Umbilical cord (tissue), 2 donors: ENCODE measurements at places on chromosomes 1 and 21. TPM values are rescaled to one million over a fixed set of nuclear protein-coding genes. Genes with fewer than 3 reads are reported as not detected.

GRCh38 chr1:223479718-223480425 lies 86.7 kb downstream of the CCDC185 start:
- no peak for DNase-seq

DNA sequence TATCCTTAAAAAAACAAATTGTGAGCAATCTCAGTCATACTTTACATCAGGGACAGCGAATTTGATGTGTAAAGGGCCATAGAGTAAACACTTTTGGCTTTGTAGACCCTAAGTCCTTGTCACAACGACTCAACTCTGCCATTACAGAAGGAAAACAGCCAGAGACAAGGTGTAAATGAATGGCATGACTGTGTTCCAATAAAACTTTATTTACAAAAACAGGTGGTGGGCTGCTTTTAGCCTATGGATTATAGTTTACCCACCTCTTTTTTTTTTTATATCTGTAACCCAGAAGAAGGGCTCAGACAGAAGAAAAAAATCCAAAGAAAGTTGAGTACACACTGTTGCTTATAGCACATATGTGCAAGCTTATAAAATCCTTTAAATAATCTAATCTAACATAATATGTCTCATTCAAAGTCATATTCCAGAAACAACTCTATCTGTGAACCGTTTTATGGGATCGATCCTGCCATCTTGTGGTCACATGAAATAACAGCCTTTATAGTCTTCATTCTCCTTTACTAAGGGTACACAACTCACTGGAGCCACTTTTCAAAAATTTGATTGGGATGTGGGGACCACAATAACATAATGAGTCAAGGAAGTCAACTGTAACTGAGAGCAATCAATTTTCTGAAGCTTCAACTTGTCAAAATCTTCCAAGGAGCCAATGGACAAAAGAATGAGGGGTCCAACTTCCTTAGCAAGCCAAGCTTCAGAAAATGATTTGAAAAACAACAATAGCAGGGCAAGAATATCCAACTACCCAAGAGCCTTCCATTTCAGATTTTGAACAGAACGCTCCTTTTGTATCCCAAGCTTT lies 142.2 kb upstream of the KRTAP19-8 start:
- peak; percentile 53 for DNase-seq

GRCh38 chr1:226868726-226869125 lies 1.7 kb upstream of the PSEN2 start:
- no peak for DNase-seq

IL19 gene
- not detected for total RNA-seq

DNA sequence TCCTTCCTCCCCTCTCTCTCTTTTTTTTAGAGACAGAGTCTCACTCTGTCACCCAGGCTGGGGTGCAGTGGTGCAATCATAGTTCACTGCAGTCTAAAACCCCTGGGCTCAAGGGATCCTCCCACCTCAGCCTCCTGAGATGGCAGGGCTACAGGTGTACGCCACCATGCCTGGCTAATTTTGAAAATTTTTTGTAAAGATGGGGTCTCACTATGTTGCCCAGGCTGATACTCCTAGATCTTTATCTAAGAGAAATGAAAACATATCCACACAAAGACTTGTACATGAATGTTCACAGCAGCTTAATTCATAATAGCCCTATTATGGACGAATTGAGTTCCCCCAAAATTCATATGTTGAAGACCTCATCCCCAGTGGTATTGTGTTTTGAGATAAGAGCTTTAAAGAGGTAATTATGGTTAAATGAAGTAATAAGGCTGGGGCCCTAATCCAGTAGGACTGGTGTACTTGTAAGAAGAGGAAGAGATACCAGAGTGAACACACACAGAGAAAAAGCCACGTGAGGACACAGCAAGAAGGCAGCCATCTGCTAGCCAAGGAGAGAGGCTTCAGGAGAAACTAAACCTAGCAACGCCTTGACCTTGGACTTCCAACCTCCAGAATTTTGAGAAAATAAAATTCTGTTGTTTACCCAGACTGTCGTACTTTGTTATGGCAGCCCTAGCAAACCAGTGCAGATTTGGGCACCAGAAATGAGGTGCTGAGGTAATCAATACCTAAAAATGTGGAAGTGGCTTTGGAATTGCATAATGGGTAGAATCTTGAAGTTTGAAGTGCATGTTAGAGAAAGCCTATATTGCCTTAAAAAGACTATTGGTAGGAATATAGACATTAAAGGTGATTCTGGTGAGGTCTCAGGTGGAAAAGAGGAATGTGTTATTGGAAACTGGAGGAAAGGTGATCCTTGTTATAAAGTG lies 13.2 kb downstream of the IFNLR1 start:
- DNase-seq: no peak

SEMA6C gene
- total RNA-seq: 4.8 TPM

GRCh38 chr1:234848972-234849649 lies 239.1 kb upstream of the IRF2BP2 start:
- peak; percentile 55 for DNase-seq

DNA sequence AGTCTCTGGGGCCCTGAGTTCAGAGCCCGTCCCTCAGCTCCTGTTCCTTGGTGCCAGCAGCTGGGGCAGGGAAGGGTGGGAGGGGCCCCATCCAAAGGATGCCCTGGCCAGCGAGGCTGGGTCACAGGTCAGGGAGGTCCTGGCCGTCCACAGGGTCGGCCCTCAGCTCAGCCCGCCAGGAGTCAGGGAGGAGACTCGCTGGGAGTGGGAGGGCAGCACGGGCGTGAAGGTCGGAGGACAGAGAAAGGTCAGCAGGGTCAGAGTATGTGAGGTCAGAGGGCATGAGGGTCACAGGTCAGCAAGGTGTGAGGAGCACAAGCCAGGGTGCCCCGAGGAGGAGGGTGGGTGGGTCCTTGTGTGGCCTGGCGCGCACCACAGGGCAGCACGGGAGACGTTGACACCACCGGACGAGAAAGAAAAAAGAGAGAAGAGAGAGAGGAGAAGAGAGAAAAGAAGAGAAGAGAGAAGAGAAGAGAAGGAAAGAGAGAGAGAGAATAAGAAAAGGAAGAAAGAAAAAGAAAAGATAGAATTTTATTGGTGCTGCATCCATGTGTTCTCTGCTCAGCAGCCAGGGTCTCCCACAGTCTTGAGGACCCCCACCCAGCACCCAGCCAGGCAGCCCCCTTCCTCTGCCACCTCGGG lies 7.1 kb downstream of the PERM1 start:
- no peak for DNase-seq

MAP3K21 gene
- 3.6 TPM for total RNA-seq

DNA sequence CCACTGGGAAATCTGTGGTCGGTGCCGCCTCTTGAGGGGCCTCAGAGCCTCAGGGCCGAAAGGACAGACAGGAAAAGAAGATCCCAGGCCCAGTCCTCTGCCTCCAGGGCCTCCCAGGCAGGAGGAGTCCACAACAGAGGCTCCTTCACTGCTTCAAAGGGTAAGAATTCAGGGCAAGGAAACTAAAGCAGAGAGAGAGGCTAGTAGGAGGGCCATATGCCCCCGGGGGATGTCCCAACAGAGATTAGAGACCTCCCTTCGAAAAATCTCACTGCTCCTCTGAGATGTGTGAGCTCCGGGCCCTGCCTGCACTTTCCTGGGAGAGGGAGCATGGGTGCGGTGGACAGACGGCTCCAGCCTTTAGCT lies 465.9 kb downstream of the NPHP4 start:
- DNase-seq: no peak

DNA sequence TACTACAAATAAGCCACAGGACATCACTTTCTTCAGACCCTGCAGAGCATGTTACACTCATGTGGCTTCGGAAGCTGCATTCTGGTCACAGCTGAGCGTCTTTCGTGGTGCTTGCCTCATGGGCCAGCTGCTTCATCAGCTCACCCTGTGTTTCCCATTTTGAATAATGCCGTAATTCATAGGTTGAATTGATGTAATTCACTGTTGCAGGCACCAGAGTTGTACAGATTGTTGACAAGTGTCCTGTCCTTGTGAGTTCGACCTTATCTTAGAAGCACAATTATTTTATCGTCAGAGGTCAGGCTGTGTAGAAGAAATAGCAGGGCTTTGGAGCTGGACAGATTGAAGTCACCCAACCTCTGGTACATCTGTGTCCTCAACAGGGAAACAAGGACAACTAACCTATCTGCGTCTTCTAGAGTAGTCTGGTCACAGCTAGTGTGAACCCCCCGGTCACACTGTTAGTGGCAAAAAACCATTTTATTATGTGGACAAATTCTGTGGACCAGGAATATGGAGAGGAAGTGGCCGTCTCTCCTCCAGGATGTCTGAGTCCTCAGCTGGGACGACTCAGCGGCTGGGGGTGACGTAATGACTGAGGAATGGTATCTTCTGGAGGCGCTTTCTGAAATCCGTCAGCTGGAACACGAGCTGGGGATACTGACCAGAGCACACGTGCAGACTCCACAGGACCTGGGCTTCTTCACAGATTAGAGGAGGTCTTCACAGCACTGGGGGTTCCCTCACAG lies 17.8 kb downstream of the PKNOX1 start:
- peak; percentile 95 for DNase-seq

GRCh38 chr1:55387145-55387544 lies 172.0 kb upstream of the USP24 start:
- no peak for DNase-seq

GBP6 gene
- 0.48 TPM for total RNA-seq

- no peak for DNase-seq
Observed at GRCh38 chr21:45353200-45353599, 51.8 kb upstream of the COL18A1 start.

GRCh38 chr1:151058692-151059091 lies 730 bp downstream of the CDC42SE1 start:
- peak; percentile 74 for DNase-seq

- no peak for DNase-seq
Observed at GRCh38 chr1:27966402-27967105, 6.8 kb downstream of the XKR8 start.

GRCh38 chr1:8127171-8127641 lies 101.1 kb upstream of the ERRFI1 start:
- peak; percentile 64 for DNase-seq

PAX7 gene
- total RNA-seq: 1.4 TPM

GRCh38 chr21:35732788-35733187 lies 327.5 kb downstream of the SETD4 start:
- DNase-seq: no peak

- peak; percentile 90 for DNase-seq
Observed at GRCh38 chr1:15213341-15213821, 33.6 kb upstream of the FHAD1 start.

GRCh38 chr21:33228455-33228854 lies 1.3 kb upstream of the IFNAR2 start:
- DNase-seq: no peak

DNA sequence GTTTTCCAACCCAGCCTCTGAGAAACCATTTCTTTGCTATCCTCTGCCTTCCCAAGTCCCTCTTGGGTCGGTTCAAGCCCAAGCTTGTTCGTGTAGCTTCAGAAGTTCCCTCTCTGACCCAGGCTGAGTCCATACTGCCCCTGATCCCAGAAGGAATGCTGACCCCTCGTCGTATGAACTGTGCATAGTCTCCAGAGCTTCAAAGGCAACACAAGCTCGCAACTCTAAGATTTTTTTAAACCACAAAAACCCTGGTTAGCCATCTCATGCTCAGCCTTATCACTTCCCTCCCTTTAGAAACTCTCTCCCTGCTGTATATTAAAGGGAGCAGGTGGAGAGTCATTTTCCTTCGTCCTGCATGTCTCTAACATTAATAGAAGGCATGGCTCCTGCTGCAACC lies 23.8 kb downstream of the EIF2D start:
- DNase-seq: no peak

DNA sequence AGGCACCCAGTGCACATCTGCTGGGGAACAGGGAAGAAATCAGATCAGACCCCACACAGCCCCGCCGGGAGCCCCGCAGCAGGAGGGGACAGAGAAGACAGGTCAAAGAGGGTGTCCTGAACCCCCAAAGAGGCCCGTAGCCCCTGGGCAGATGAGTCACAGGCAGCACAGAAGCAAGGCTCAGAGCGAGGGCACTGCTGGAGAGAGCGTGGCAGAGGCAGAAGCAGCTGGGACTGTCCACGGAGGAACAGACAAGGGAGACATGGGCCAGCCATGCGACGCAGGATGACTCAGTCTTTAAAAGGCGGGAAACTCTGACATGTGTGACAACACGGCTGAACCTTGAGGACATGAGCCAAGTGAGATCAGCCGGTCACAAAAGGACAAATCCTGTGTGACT lies 14.5 kb upstream of the PRDM16 start:
- DNase-seq: no peak

DNA sequence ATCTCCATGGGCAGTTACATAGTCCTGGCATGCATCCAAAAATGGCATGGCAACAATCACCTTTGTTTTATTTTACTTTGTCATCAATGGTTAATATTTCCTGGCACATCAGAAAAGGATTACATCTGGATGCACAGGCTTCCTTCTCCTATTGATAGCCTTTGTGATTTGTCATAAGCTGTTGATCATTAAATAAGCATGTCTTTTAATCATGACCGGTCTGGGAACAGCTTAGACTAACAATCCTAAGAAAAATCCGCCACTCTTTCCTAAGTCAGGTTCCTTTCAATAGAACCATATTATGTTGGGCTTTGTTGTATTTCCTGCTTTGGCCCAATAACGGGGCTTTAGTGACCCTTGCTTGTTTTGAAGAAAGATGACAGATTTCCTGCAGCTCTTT lies 330.6 kb downstream of the DUSP10 start:
- DNase-seq: no peak

GPR37L1 gene
- total RNA-seq: 0.24 TPM

RXFP4 gene
- total RNA-seq: 6.3 TPM

VHLL gene
- total RNA-seq: 6.0 TPM

RSPH1 gene
- 0.72 TPM for total RNA-seq

- DNase-seq: no peak
Observed at GRCh38 chr1:50426702-50427085, 3.5 kb upstream of the DMRTA2 start.

GRCh38 chr1:11935057-11935412 lies 518 bp downstream of the PLOD1 start:
- DNase-seq: no peak

- no peak for DNase-seq
Observed at GRCh38 chr1:155831279-155831976, 25.6 kb downstream of the GON4L start.
